ENCODE measurements at places on chromosomes 11 and 22. TPM values are rescaled to one million over a fixed set of nuclear protein-coding genes. Genes with fewer than 3 reads are reported as not detected.

GRCh38 chr11:68574308-68574707 lies 110.0 kb upstream of the GAL start:
- no peak overlapping the region for H3K27ac ChIP-seq
- peaks cover 13% of the 10 kb centered on the region for H3K36me3 ChIP-seq
- H3K4me3 ChIP-seq = no peak overlapping the region
- H3K4me1 ChIP-seq = no peaks in the 10 kb centered on the region

DNA sequence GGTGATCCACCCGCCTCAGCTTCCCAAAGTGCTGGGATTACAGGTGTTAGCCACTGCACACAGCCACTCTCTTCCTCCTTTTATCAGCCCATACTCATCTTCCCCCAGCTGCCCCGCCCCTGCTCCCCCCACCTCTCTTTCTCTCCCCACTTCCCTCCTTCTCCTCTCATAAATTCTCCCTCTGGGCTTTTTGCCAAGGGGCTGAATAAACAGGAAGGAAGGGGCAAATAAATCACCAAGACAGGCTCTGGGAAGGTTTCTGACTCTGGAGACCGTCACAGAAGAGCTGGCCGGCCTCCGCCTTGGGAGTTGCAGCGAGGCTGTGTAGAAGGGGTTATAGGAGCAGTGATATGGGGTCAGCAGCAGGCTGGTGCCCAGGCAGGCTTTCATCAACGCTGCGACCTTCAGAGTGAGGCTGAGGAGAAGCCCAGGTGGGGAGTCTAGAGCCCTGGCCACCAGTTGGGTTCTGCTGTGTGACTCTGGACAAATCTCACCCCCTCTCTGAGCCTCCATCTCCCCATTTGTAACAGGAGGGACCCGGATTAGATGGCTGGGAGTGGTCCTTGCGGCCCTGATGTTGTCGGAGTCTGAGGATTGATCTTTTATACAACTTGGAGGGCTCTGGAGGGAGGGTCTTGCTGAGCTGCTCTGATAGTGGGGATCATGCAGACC lies 62.6 kb upstream of the RASD2 start:
- no peak overlapping the region for H3K27ac ChIP-seq
- no peaks in the 10 kb centered on the region for H3K36me3 ChIP-seq
- DNase-seq = no peak

- DNase-seq = no peak
- no peaks in the 10 kb centered on the region for H3K36me3 ChIP-seq
- no peaks in the 10 kb centered on the region for H3K27me3 ChIP-seq
- H3K27ac ChIP-seq = no peak overlapping the region
- no peaks in the 10 kb centered on the region for H3K4me1 ChIP-seq
These were observed 240.3 kb downstream of the TENM4 start for GRCh38 chr11:79200398-79201070.

Gene GDPD4
- not detected for polyA plus RNA-seq

Gene SLC16A8
- polyA plus RNA-seq = not detected

Gene OR51I1
- polyA plus RNA-seq = 0.31 TPM

GRCh38 chr11:46367244-46367915 lies 14.1 kb upstream of the MDK start:
- H3K36me3 ChIP-seq = peaks cover 12% of the 10 kb centered on the region
- DNase-seq = peak; percentile 74
- H3K27me3 ChIP-seq = no peaks in the 10 kb centered on the region
- H3K4me1 ChIP-seq = peaks cover 13% of the 10 kb centered on the region

Gene PYGM
- 9.6 TPM for polyA plus RNA-seq

GRCh38 chr22:36343070-36343719 lies 44.6 kb downstream of the MYH9 start:
- no peak for DNase-seq
- H3K36me3 ChIP-seq = peaks cover 13% of the 10 kb centered on the region
- no peaks in the 10 kb centered on the region for H3K27me3 ChIP-seq
- H3K27ac ChIP-seq = peak overlapping the region; percentile 18

Gene FAR1
- polyA plus RNA-seq = 12.6 TPM

- no peak overlapping the region for H3K27ac ChIP-seq
- H3K4me3 ChIP-seq = no peak overlapping the region
- DNase-seq = peak; percentile 49
- H3K27me3 ChIP-seq = no peaks in the 10 kb centered on the region
- no peaks in the 10 kb centered on the region for H3K4me1 ChIP-seq
These were observed 56.1 kb downstream of the PIWIL4 start for GRCh38 chr11:94623120-94623735.

GRCh38 chr11:299951-300735 lies 817 bp upstream of the IFITM5 start:
- H3K4me3 ChIP-seq = no peak overlapping the region
- no peak for DNase-seq
- H3K27me3 ChIP-seq = no peaks in the 10 kb centered on the region
- H3K27ac ChIP-seq = no peak overlapping the region
- no peaks in the 10 kb centered on the region for H3K36me3 ChIP-seq

Gene TCN1
- not detected for polyA plus RNA-seq

Gene ST14
- 36.2 TPM for polyA plus RNA-seq

DNA sequence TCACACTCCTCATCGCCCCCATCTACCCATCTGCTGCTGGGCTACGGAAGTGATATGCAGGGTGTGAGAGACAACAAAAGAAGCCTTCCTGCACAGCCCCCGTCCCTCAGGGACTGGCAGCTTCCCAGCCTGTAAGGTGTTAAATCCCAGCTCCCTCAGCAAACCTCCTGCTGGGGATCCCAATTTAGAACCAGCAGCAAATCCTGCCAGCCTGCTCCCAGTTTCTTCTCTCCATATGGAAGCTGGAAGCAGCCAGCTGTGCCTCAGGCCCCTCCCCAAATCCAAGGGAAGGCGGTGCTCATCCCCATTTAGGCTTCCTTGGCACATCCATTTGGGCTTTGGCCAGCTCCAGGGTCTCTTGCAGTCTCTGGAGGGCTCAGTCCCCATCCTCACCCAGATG lies 47.5 kb downstream of the PAMR1 start:
- H3K4me3 ChIP-seq = no peak overlapping the region
- no peak overlapping the region for H3K27ac ChIP-seq

DNA sequence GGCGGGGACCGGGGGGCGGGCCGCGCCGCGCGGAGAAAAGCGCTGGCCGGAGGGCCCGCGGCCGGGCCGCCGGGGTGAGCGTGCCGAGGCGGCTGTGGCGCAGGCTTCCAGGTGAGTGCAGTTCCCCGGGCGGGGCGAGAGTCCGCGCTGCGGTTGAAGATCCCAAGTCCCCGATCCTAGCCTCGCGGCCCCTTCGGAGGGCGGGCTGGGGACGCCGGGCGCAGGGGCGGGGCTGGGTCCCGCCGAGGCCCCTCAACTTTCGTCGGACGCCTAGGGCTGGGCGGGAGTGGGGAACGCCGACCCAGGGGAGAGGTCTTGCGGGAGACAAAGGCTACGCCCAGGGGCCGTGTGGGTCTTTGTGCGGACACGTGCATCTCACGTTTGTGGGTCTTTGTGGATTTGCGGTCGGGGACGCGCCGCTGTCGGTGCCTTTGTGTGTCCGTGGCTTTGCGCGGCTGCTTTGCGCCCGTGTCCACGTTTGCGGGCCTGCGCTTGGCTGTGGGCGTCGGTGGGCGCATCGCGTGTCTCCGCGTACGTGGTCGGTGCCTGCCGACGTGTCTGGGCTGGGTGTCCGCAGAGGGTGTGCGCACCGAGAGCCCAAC lies at the start of gene TSKU:
TSKU (plus strand) TSS at position 63 of the 602 bp plus-strand sequence. CDS start 12,261 bp downstream, outside the sequence.
- H3K4me1 ChIP-seq = peaks cover 16% of the 10 kb centered on the region
- H3K27me3 ChIP-seq = peaks cover 30% of the 10 kb centered on the region
- no peak within 1 kb of the TSS for H3K27ac ChIP-seq
- peak; percentile 14 for DNase-seq
- H3K36me3 ChIP-seq = no peaks in the 10 kb centered on the region

Gene CHRDL2
- not detected for polyA plus RNA-seq

DNA sequence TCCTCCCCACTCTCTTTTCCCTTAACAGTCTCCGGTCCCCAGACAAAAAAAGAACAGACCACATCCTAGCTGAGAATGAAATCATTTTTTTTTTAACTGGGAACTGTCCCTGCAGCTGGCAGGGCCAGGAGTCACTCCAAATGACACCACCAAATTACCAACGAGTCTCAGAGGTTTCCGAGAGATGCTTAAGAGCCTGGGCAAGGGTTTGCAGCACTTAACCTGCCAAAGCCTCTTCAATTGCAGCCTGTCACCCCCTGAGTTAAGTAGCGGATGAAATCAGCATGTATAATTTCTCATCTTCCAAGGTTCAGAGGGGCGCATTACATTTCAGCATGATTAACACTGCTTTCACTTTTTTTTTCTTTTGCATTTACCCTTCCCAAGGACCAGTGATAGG lies 71.8 kb downstream of the TENM4 start:
- H3K27me3 ChIP-seq = peaks cover 5% of the 10 kb centered on the region
- H3K27ac ChIP-seq = no peak overlapping the region
- H3K36me3 ChIP-seq = no peaks in the 10 kb centered on the region
- no peak overlapping the region for H3K4me3 ChIP-seq

Gene WEE1
- 14.7 TPM for polyA plus RNA-seq

- no peaks in the 10 kb centered on the region for H3K36me3 ChIP-seq
- H3K27ac ChIP-seq = no peak overlapping the region
- H3K27me3 ChIP-seq = no peaks in the 10 kb centered on the region
- DNase-seq = no peak
- no peaks in the 10 kb centered on the region for H3K4me1 ChIP-seq
These were observed 29.8 kb downstream of the ADAMTS15 start for GRCh38 chr11:130478204-130478701.

Gene RFPL3
- polyA plus RNA-seq = not detected

GRCh38 chr11:127218275-127218608 lies 217.7 kb upstream of the KIRREL3 start:
- H3K4me1 ChIP-seq = no peaks in the 10 kb centered on the region
- H3K4me3 ChIP-seq = no peak overlapping the region
- no peak for DNase-seq
- H3K27ac ChIP-seq = no peak overlapping the region
- H3K36me3 ChIP-seq = no peaks in the 10 kb centered on the region

GRCh38 chr22:49956418-49956770 lies 4.2 kb upstream of the PIM3 start:
- H3K27ac ChIP-seq = no peak overlapping the region
- no peak for DNase-seq
- H3K4me3 ChIP-seq = no peak overlapping the region
- no peaks in the 10 kb centered on the region for H3K36me3 ChIP-seq
- H3K27me3 ChIP-seq = no peaks in the 10 kb centered on the region
- H3K4me1 ChIP-seq = peaks cover 6% of the 10 kb centered on the region

DNA sequence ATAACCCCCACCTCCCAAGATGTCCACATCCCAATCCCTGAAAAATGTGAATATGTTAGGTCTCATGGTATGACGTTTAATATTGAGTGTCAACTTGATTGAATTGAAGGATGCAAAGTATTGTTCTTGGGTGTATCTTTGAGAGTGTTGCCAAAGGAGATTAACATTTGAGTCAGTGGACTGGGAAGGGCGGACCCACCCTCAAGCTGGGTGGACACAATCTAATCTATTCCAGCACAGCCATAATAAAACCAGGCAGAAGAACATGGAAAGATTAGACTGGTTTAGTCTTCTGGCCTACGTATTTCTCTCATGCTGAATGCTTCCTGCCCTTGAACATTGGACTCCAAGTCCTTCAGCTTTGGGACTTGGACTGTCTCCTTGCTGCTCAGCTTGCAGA lies 315.5 kb downstream of the GUCY1A2 start:
- no peak for DNase-seq
- H3K27ac ChIP-seq = no peak overlapping the region
- H3K27me3 ChIP-seq = no peaks in the 10 kb centered on the region
- no peaks in the 10 kb centered on the region for H3K36me3 ChIP-seq
- H3K4me1 ChIP-seq = no peaks in the 10 kb centered on the region
- no peak overlapping the region for H3K4me3 ChIP-seq

Gene KRTAP5-10
- polyA plus RNA-seq = not detected

- no peaks in the 10 kb centered on the region for H3K27me3 ChIP-seq
- H3K4me3 ChIP-seq = no peak overlapping the region
- H3K27ac ChIP-seq = no peak overlapping the region
- H3K36me3 ChIP-seq = no peaks in the 10 kb centered on the region
- H3K4me1 ChIP-seq = peaks cover 45% of the 10 kb centered on the region
These were observed 3.6 kb downstream of the C11orf68 start for GRCh38 chr11:65915101-65915820.

GRCh38 chr11:7668911-7669310 lies 4.4 kb downstream of the CYB5R2 start:
- peaks cover 16% of the 10 kb centered on the region for H3K4me1 ChIP-seq
- no peaks in the 10 kb centered on the region for H3K36me3 ChIP-seq
- no peak overlapping the region for H3K27ac ChIP-seq
- H3K27me3 ChIP-seq = peaks cover 5% of the 10 kb centered on the region

Gene VSTM5
- polyA plus RNA-seq = not detected

GRCh38 chr11:725624-726202 lies 19.7 kb downstream of the EPS8L2 start:
- no peaks in the 10 kb centered on the region for H3K27me3 ChIP-seq
- peak; percentile 40 for DNase-seq
- H3K36me3 ChIP-seq = no peaks in the 10 kb centered on the region
- H3K27ac ChIP-seq = no peak overlapping the region
- peaks cover 29% of the 10 kb centered on the region for H3K4me1 ChIP-seq
- H3K4me3 ChIP-seq = no peak overlapping the region

DNA sequence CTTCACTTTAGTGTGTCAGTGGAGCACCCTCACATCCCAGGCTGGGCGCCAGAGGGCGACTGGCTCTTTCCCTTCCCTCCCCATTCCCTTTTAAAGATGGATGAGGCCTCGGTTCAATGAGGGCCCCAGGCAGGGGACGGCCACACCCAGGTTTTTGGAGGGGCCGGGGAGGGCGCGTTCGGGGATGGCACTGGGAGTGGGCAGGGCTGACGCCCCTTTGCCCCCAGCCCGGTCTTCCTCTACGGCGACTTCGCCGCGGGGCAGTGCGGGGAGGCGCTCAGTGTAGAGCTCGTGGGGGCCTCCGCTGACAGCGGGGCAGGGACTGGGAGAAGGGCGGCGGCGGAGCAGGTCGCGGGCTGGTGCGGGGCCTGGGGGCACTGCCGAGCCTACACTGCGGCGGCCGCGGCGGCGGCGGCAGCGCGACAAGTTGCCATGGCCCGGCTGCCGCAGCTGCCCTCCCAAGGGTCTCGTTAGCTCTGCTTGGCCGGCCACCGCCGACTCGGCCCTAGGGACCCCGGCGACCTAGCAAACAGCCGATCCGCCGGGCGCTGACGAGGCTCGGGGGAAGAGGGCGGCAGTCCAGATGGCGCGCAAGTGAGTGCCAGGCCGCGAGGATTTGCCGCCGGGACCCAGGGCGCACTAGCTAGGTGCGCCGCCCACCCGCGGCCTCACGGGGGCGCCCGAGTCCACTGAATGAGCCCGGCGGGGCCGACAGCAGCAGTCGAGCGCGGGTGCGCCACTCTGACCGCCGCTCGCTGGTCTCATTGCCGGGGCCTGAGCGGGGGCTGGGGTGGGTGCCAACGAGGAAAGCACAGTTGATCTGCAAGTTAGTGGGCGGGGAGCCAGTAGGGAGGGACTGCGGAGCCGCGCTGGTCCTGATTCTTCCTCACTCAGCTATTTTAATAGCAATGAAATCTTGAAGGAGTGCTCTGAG lies 92.7 kb downstream of the RRM1 start:
- DNase-seq = peak; percentile 83
- no peaks in the 10 kb centered on the region for H3K36me3 ChIP-seq
- H3K4me1 ChIP-seq = peaks cover 4% of the 10 kb centered on the region
- H3K27me3 ChIP-seq = peaks cover 2% of the 10 kb centered on the region
- no peak overlapping the region for H3K27ac ChIP-seq

Gene TUT1
- 31.1 TPM for polyA plus RNA-seq

Gene SYCE3
- not detected for polyA plus RNA-seq
